Neuronal stem cell (in vitro differentiated cells): ENCODE measurements at places on chromosomes 4 and X.

DNA sequence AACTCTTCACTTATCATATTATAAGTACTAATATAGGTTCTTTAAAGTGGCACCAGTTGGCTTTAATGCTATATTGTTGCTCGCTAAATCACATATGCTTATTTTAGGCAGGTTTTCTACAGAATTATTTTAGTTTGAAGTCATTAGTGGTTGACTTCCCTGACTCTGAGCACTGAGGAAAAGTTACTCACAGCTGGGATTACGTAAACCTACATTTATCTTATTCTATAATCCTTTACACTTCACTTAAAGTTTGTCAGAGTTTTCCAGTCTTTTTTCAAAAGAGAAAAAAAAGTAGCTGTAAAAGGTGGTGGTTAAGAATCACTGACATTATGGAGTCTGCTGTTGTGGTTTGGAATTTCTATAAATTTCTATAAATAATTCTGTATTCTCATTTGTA lies 5.8 kb downstream of the UGT2B4 start:
- DNase-seq: no peak

DNA sequence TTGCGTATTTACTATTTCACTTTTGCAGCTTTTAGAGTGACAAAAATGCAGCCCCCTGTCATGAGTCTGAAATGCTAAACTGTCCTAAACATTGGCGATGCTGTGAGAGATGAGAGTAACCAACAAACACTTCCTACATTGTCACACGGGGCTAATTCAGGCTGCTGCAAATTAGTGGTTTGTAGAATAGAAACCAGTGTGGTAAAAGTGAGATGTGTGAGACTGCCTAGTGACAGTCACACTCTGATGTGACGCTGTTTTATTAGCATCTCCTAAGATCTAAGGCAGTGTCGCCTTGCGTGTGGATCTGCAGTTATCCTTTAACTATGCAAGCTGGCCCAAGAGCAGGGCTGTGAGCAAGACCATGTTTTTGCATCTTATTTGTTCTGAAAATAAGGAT lies 800.2 kb upstream of the TENM3 start:
- DNase-seq: no peak

DNA sequence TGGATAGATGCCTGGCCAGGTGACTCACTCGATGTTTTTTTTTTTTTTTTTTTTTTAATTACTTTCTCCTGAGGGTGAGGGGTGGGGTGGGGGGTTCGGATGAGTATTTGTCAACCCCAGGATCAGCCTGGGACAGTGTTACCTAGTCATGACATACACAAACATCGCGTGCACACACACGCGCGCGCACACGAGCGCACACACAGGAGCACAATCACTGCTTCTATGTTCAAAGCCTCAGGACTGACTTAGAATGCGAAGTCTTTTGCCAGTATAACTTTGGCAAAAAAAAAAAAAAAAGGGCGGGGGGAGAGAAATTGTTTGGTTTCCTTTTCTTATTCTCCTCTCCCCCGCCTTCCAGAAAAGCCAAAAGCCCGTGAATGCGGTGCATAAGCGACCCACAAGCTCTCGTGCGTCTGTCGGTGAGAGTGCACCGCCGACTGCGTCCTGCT lies 115.0 kb upstream of the TEX13C start:
- DNase-seq: no peak

- peak; percentile 83 for DNase-seq
Observed at GRCh38 chr4:139099366-139099982, 77.5 kb downstream of the ELF2 start.
